Skeletal muscle cell (primary cell): ENCODE measurements at places on chromosomes 3 and 15.
A peak's percentile ranks its signal among the peaks of the same experiment; 100 is the strongest.

DNA sequence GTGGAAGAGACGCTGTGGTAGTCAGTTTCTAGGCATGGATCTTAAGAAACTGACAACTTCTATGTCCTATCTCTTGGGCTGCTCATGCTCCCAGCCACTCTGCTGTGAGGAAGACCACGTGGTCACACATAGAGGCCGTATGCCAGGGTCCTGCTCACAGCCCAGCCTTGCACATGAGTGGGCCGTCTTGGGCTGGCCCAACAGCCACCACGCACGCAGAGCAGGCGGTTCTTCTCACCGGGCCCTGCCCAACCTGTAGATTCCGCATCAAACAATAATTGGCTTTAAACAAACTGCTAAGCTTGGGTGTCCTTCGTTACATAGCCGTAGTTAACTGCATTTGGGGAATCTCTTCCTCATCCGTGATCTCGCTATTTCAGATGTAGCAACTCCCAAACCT is 26.0 kb downstream of the SLC41A3 start:
- no peak for DNase-seq

DNA sequence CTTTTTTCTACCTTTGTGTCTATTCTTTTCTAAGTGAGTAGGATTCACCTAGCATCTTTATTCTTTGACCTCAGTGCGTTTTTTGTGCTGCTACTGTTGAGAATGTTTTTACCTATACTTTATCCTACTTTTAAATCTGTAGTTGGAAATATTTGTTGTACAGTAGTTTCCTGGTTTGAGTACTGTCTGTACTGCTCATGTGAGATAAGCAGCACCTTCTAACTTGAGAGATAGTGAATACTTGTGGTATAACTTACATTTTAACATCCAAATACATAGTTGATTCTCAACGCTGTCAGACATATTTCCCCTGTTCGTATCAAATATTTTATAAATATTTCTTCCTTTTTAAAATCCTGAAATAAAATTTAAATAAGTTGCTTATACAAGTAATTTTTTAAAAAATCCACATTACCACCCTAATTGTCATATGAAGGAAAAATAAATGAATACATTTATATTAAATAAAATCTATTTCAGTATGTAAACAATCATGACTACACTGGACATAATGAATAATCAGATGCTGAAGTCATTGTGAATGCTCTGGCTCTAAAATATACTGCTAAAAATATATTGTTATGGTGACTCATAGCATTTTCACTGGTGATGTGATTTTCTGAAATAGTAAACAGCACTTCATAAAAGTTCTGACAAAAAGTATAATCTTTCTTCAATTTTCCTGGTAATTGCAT is 17.4 kb downstream of the ATP11B start:
- DNase-seq = no peak

DNA sequence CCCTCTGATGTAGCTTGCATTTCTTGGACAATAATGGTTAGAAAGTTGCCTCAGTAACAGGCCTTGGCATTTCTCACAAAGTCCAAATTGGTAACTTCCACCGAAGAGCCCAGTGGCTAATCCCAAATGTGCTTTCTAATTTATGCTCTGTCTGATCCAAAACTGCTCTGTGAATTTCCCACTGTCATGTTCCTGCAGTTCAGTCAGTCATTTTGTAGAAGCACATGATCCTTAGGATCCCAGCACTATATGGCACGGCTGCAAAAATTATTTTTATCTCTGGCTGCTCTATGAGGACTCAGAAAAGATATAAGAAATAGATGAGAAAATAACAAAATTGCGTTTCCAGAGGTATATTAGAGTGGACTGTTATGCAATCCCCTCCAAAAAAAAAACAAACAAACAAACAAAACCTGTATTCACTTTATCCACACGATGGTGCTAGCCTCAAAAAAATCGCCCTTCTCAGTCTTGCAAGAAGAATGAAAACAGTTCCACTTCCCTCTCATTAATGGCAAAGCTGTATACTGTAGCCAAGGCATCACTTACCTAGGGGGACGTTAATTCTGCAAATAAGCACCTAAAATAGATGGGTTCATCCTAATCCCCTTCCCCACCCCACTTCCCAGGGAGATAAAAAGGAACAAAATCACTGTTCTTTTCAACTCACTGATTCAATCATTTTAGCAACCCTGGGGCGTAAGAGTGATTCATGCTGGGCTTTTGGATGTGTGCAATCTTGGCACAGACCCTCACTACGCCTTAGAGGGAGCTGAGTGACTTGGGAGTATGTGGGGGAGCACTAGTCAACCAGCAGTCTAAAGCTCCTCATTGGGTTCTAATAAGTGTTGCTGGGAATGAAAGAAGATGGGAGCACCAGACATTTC is 61.3 kb downstream of the TMCO5A start:
- DNase-seq = peak; percentile 60

- no peak for DNase-seq
These were observed 18.2 kb upstream of the PDIA5 start for GRCh38 chr3:123048480-123049237.

GRCh38 chr3:7075117-7075516 is 214.2 kb downstream of the GRM7 start:
- DNase-seq = no peak

DNA sequence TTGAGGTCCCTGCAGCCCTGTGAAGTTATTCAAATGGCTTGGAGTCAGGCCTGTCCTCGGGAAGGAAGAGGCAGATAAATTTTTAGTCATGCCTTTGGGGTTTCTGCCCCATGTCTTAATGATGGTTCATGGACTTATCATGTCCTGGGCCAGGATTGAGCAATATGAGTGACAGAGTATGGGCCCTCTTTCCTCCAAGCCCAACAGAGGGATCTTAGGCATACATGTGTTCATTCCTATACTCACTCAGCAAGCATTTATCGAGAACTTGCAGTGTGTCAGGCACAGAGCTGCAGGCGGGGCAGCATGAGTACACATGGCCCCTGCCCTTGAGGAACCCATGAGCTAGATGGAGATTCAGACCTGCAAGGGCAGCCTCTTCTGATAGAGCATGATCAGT is 6.2 kb downstream of the ESYT3 start:
- no peak for DNase-seq

DNA sequence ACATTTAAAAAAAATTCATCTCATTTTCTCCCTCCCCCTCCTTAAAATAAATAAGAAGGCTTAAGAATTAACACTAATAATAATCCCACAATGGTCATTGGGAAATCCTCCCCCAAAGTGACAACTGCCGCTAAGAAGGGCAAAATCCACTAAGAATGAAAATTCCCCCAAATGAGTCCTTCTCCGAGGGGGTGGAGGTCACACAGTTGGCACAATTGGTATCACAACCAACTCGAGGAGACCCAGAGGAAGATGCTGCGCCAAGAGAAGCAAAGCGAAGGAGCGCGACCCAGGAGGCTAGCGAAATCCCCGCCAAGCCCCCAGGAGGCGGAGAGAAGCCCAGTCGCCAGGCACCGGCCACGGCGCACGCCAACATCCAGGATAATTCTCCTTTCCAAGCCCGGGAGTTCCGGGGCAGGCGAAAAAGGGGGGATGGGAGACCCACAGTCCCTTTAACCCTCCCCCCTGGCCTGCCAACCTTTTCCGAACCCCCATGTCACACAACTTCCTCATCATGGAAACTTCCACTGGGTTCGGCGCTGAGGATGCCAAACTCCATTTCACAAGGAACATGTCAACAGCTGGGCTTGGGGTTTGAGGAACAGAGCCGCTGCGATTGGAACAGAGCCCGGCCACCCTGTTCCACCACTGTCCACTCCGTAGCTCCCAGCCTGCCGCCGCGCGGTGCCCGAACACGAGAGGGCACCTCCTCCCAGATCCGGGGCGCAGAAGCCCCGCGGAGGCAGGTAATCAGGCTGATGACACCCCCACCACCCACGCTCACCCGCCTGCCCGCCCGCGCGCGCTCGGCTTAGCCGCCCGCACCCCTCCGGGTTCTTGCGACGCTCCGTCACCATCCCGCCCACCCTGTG is 668 bp downstream of the THRB start:
- no peak for DNase-seq
